ENCODE measurements at places on chromosomes 6 and 20. TPM values are rescaled to one million over a fixed set of nuclear protein-coding genes. Genes with fewer than 3 reads are reported as not detected.

GRCh38 chr20:5797165-5797564 is 47.0 kb downstream of the SHLD1 start:
- no peak for DNase-seq

WFDC10B gene
- polyA plus RNA-seq = not detected

AURKA gene
- polyA plus RNA-seq = 1.7 TPM

ISM1 gene
- 1.3 TPM for polyA plus RNA-seq

ZNF165 gene
- 0.78 TPM for polyA plus RNA-seq

SLC22A2 gene
- polyA plus RNA-seq = not detected
